Activated CD4-positive, CD25-positive, alpha-beta regulatory T cell treated with anti-CD3 and anti-CD28 coated beads, Interleukin-2, amount 50 U/mL, for 72 hours (primary cell): ENCODE measurements at places on chromosomes 5 and 9.

- no peak for DNase-seq
Measured at GRCh38 chr5:179788193-179788854, 5.5 kb upstream of the LTC4S start.

DNA sequence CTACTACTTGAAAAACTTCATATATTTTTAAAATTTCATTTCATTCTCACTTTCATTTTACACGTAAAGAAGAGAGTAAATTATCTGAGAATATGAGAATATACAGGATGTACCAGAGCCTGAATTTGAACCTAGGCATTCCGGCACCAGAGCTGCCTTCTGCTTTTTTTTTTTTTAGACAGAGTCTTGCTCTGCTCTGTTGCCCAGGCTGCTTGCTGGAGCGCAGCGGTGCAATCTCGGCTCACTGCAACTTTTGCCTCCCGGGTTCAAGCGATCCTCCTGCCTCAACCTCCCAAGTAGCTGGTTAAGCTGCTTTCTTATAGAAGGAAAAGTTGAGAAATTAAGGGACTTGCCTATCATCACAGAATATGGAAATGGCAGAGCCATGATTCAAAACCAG is 540.1 kb downstream of the EBF1 start:
- no peak for DNase-seq

DNA sequence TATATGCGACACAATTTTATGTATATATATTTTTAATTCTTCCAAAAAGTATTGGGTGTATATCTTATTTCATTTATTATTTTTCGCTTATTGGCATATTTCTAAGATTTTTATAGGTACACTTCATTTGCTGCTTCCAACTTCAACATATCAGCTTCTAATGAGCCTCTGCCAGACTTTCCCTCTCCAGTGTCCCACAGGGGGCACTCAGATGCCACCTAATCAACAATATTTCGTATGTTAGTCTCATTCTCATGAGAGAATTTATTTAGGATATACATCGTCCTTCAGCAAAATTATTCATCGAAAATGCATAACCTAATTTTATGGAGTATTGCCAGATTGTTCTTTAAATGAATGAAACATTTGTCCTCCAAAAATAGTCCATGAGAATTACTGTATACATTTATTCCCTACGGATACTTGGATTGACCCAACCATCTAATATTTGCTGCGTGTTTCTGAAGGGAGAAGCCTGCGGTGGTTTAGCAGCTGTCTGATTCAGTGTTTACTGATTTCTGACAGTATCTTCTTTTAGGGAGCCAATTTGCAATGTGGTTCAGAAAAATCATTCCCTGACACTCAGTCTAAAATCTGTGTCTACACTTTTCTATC is 100.6 kb upstream of the SELENOP start:
- DNase-seq, result no peak

DNA sequence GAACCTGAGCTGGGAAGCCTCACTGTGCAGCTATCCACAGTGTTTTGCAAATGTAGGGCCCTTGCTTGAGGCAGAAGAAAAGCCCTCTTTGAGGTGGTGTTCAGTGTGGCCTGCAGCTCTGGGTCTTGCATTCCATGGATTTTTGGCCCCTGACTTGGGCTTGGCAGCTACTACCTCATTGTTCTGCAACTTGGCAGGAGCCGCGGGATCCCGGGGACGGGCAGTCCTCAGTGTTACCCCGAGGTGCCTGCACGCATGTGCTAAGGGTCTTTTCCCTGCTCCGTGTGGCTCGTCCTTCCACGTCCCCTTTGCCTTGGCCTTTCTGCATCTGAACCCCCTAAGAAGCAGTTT is 39.8 kb downstream of the NEK6 start:
- DNase-seq, result no peak

GRCh38 chr9:34185778-34186551 is 7.1 kb downstream of the UBAP1 start:
- DNase-seq, result no peak

GRCh38 chr9:79134654-79135053 is 437.1 kb upstream of the TLE4 start:
- no peak for DNase-seq
